NCI-H345 (cell line): ENCODE measurements at places on chromosomes 12 and 14.
A peak's percentile ranks its signal among the peaks of the same experiment; 100 is the strongest.

- DNase-seq, result no peak
Measured at GRCh38 chr14:54344445-54344844, 52.4 kb upstream of the CDKN3 start.

DNA sequence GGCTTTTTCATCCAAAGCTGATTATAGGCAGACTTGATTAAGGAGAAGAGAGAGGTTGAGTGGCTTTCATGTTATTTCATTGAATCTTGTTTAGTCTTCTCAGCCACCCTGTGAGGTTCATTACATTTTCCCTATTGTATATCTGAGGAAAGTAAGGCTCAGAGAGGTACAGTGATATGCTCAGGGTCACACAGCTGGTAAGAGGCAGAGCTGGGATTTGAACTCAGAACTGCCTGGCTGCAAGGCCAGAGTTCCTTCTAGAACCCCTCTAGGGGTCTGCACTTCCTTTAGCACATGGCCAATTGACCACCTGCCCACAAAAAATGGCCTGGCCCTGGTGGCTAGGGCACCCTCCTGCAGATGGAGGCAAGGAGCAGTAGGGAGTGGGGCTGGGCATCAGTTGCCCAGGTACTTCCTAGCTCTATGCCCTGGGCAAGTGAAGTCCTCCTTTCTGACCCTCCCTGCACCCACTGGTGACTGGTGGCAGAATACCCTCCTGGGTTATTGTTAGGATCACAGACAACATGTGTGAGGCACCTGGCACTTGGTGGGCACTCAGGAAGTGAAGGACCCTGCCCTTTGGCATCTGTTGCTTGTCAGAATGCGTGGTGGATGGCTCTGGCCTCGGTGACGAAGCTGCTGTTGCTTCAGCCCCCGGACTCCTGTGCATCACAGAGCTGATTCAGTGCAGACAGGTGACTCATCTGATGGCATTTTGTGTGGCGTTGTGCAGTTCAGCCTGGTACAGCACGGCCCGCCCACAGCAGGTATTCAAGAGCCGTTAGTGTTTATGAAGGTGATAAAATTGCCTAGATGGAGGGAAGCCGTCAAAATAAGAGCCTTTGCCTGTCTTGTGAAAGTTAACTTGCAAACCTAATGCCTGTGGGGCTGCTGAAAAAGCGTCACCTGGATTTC, 115.8 kb downstream of the SLC25A47 start:
- peak; percentile 13 for DNase-seq

DNA sequence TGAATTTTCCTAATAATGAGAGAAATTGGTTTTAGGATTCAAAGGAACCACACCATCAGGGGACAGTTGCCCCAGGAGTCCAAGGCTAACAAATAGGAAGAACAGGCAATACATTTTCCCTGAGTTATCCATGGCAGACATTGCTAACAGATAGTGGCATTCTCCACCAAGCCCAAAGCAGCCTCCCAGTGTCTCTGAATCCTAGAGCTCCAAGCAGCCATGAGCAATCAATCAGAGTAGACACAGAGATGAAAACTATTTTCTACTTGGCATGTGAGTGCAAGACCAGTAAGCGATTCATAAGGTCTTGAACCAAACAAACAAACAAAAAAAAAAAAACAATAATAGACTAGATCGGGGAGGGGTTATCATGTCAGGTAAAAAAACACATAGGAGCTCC, 515.7 kb downstream of the MED13L start:
- DNase-seq, result no peak

- no peak for DNase-seq
Measured at GRCh38 chr12:131796754-131797587, 31.2 kb upstream of the MMP17 start.

DNA sequence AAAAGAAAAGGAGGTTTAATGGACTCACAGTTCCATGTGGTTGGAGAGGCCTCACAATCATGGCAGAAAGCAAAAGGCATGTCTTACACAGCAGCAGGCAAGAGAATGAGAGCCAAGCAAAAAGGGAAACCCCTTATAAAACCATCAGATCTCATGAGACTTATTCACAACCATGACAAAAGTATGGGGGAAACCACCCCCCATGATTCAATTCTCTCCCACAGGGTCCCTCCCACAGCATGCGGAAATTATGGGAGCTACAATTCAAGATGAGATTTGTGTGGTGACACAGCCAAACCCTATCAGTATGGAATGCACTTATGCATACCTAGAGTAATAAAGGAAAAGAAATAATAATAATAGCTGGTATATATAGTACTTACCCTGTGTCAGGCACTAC, 4.5 kb upstream of the GLIPR1 start:
- no peak for DNase-seq

DNA sequence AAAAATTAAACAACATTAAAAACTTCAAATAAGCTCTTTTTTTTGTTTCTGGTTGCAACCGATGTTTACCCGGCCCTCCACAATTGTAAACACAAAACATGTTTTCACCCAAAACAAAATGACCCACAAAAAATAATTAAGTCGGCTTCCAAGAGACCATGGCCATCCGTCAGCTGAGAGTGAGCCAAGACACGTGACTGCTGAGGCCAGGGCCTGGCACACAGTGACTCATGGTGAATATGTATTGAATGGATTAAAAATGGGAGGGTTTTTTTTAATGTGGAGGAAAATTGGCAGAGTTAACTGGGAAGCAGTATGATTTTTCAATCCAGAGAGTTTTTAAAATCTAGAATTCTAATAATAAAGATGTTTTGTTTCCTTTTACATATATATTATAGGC, 13.8 kb upstream of the CPNE8 start:
- DNase-seq, result no peak

DNA sequence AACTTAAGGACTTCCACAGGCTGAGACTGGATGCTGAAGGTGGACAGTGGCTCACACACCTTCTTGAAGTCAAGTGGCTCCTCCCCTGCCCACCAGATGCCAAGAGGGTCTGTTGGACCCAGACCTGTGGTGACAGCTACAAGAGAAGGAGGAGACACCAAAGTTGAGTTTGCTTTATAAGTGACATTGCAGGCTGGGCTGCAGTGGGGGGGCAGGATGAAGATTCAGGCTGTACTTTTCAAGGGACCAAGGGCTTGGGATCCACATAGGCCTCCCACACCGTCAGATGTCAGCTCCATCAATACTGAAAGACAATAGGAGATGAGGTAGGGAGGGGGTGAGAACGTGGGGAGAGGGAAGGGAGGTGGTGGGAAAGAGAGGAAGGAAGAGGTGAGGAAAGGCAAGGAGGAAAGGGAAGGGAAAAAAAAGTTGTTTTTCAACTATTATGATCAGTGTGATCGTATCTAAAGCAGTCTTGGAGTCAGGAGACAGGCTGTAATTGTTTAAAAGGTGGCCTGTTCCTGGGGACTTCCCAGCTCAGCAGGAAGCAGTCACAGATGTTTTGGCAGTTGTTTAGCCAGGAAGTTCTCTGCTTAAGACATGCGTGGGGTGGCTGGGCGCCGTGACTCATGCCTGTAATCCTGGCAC, 84.1 kb upstream of the RESF1 start:
- DNase-seq, result no peak

DNA sequence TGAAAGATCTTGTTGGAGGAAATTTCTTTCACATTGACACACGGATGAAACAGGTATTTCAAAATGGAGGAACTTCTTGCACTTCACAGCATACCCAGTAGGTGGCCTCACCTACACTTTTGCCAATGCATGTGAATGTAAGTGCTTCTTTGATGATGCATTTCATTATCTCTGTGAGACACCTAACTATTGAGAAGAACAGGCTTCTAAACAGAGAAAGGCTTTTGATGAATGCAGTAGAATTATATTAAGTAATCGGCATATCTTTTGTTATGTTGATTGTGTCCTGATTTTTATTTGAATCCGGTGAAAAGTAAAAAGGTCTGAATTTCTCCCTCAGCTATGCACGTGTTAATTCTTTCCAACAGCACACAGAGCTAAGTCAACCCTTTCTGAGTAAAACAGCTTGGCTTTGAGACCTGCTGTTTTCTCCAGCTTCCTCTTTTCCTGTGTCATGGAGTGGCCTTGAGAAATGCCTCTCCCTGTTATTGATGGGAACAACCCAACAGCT, 399.0 kb downstream of the NAV3 start:
- peak; percentile 33 for DNase-seq

- no peak for DNase-seq
Measured at GRCh38 chr12:127223731-127224130, 1043.2 kb upstream of the TMEM132C start.

DNA sequence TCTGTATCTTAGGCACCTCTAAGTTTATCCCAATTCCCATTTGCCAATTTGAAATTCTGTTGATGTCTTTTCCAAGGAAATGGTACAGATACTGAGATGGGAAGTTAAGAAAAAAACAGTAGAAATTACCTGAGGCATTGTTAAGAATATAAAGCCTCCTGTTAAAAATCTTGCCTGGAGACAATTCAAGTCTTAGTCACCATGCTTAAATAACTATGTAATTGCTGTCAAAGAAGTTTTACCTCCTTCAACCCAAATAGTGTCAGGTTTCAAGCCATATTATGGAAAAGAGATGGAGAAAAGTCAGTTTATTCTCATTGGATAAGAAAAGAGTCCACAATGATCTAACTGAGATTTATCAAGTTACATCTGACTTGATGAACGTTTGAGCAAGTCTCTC, 974.7 kb downstream of the GALC start:
- no peak for DNase-seq

DNA sequence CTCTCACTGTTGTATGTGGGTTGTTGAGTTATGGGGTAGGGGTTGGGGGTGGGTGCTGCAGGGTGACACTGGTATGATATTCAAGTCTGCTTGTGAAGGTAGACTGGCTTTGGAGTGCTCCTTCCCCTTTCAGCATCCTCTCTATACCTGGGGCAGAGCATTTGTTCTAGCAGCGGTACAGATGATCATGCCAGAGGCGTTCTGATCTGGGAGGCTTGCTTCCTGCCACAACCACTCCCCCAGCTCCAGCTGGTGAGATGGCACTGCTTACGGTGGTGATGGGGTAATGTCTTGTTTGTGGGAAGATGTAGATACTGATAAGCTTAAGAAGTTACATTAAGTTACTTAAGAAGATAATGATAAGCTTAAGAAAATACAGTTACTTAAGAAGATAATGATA, 131.8 kb downstream of the ERC1 start:
- DNase-seq, result no peak
